Renal pelvis (tissue), 12 donors: ENCODE measurements at places on chromosomes 6 and 20. TPM values are rescaled to one million over a fixed set of nuclear protein-coding genes. Genes with fewer than 3 reads are reported as not detected.
A peak's percentile ranks its signal among the peaks of the same experiment; 100 is the strongest.

Gene TTLL9
- 2.6 TPM for polyA plus RNA-seq

Gene TBXT
- not detected for polyA plus RNA-seq

Gene CASS4
- polyA plus RNA-seq = 2.5 TPM

Gene CST4
- polyA plus RNA-seq = not detected

Gene APCDD1L
- 16.6 TPM for polyA plus RNA-seq

Gene HELZ2
- polyA plus RNA-seq = 12.4 TPM

Gene RGS17
- 1.9 TPM for polyA plus RNA-seq

Gene GMPR
- polyA plus RNA-seq = 11.9 TPM

DNA sequence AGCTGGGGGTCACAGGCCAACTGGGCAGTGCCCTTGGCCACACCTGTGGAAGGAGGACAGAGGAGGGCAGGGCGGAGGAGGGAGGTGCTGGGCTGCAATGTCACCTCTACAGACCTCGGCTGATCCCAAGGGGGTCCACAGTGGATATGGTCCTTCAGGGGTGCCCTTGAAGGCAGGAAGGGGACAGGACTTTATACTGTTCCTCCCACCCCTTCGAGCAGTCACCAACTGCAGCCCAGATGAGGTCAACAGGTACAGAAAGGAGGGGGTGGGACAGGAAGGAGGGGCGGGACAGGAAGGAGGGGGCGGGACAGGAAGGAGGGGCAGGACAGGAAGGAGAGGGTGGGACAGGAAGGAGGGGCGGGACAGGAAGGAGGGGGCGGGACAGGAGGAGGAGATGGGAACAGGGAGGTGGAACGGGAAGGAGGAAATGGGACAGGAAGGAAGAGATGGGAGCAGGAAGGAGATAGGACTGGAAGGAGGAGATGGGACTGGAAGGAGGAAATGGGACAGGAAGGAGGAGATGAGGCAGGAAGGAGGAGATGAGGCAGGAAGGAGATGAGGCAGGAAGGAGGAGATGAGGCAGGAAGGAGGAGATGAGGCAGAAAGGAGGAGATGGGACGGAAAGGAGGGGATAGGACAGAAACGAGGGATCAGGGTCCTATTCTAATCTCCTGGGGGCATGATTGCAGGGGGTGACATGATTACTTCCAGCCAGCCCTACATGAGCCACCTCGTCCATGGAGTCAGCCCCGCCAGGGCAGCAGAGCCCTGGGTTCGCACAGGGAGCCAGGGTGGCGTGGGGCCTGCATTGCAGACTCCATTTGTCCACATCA, 19.4 kb upstream of the MRGBP start:
- DNase-seq = no peak

GRCh38 chr20:43767686-43768474, 41.1 kb upstream of the GTSF1L start:
- DNase-seq = no peak

DNA sequence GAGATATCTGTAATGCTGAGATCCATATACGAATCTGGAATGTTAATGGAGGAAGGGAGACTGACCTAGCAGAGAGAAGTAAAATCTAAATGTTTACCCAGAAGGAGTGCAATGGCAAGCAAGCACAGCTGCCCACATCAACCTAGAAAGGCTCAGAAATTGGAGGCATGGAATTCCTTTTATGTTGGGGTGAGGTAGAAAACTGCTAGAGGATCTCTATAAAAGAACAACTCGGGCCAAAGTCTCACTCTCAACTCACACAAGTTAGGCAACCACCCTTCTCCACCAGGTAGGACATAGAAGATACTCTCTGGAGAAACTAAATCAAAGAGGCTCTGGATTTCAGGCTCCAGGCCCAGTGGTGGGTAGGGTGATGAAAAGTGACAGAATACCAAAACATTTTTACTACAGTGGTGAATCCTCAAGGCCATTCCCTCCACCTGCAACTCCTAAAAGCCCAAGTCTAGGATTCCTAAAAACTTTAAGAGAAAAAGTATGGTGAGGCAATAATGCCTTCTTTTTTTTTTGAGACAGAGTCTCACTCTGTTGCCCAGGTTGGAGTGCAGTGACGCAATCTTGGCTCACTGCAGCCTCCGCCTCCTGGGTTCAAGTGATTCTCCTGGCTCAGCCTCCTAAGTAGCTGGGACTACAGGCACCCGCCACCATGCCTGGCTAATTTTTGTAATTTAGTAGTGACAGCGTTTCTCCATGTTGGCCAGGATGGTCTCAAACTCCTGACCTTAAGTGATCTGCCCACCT, 9.5 kb upstream of the ADGRG6 start:
- DNase-seq = no peak

- DNase-seq = no peak
These were observed 428.4 kb upstream of the CHD6 start for GRCh38 chr20:42046371-42047085.

- DNase-seq = no peak
These were observed 372.6 kb downstream of the QKI start for GRCh38 chr6:163786995-163787671.

GRCh38 chr6:65903992-65904391, 197.0 kb upstream of the EYS start:
- no peak for DNase-seq

- peak; percentile 38 for DNase-seq
These were observed 74.1 kb upstream of the MAP3K7 start for GRCh38 chr6:90660931-90661330.

- DNase-seq = no peak
These were observed 33.2 kb upstream of the IGF2R start for GRCh38 chr6:159935633-159936032.

GRCh38 chr6:106216527-106216926, 109.0 kb downstream of the ATG5 start:
- no peak for DNase-seq

DNA sequence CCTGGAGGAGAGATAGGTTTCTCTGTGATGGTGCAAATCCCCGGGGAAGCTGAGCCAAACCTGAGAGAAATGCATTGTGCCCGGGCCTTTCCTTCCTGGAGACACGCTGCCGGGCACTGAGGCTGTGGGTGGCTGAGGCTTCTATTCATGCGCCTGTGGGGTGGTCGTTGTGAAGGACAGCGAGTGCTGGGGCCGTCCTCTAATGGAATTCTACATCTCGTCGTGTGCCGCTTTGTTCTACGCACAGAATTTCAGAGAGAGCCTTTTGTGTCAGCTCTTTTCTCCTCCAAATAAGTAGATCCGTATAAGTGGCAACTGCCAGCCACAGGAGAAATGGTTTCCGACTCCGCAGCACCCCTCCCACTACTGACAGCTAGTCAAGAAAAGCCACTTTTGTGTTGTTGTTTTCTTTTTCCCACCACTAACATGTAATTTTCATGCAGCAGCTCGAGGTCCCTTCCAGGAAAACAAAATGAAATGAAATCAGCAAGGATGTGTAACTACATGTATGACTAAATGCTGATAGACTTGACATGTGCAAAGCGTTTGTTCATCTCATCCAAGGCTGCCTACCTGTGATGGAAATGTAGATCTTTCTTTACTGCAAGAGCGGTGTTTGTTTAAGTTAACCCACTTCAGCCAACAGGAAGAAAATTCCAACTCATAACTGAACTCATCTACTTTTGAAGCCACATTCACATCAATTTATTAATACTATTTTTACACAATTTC, 26.4 kb upstream of the PXDC1 start:
- no peak for DNase-seq

DNA sequence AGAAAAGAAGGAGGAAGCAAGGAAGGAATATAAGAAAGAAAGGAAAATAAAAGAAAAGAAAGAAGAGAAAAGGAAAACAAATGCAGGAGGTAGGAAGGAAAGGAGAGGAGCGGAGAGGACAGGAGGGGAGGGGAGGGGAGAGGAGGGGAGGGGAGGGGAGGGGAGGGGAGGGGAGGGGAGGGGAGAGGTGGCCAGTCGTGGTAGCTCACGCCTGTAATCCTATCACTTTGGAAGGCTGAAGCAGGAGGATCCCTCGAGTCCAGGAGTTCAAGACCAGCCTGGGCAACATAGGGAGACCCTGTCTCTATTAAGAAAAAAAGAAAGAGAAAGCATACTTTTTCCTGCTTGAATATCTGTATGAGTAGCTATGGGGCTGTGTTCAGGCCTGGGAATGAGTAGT, 46.4 kb upstream of the GCM1 start:
- no peak for DNase-seq

DNA sequence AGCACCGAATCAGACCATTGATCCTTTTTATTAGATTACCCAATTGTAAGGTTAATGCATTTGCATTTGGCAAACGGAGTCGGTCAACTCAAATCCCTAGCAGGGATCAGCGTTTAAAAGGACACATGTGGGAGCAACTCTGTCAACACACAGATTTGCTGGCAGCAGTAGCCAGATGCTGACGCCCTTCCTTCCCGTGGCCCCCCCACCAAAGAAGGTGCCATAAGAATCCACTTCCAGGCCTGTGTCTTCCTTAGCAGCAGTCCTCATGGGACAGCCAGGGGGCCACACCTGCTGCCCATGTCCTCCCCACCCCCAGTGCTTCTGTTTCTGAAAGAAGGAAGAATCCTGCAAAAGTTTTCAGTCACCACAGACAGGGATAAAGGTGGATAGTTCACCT, 24.5 kb upstream of the MAFB start:
- DNase-seq = no peak

GRCh38 chr20:49656304-49656703, 57.4 kb downstream of the B4GALT5 start:
- no peak for DNase-seq

DNA sequence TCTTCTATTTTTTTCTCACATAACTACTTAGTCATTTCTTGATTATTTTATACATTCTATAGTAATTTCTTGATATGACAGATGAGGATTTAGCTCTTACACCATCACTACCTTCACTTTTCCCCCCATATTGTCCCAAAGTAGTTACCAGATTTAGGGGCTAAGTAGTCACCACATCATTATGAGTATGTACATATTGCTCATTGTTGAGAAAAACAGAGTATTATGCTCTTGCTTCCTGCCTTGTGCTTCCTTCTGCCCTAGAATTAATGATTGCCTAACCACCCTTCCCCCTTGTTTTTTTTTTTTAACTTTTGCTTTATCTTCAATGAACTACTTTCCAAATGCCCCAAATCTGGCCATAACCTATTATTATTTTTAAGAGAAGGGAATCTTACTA, 6.8 kb upstream of the HLA-B start:
- no peak for DNase-seq

DNA sequence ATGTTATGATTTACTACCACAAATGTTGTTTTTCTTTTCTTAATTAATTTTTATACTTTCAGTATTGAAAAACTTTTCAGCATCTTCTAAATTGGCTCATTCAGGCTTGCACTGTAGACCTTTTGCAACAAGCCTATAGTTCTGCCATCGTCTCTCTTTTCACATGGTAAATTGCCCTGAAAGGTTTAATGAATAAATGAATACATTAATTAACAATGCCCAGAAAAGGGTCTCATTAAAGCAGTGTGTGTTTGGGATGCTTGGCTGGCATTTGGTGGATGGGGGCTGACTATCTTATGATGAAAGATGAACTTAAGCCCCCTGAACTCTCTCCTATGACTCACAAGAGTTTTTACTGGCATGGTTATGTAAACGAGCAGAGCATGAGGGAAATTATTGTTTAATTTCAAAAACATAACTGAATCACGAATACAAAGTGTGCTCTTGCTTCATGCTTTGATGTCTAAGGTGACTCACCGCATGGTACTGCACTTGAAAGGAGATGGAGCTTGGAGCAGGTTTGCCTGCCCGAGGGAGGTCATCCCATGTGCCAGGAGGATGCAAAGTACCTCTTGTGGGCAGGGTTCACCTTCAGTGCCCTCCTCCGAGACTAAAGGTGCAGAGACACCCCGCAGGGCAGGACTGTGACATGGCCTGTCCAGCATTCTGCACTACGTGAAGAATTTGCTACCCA, 13.8 kb upstream of the PCK1 start:
- DNase-seq = no peak

DNA sequence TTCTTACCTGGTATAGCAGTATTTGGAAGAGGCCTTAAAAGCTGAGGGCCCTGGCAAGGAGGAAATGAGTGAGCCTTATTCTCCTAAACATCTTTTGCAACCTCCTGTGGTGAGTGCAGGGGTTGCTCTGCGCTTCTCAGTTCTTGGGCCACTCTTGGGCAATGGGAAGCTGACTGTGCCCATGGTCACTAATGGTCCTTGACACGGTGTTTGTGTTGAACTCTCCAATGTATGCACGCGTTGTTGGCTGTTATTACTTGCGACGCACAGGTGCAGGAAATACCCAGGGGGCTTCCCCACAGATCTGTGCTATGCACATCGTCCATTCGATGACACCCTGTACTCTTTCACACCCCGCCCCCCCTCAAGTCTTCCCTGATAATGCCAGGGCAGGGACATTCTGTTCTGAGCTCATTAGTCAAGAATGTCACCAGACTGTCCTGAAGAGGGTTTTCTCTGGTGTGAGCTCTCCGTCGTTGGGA, 79.7 kb downstream of the EDN1 start:
- no peak for DNase-seq

- DNase-seq = no peak
These were observed 138.0 kb upstream of the EEF1E1 start for GRCh38 chr6:8240301-8240700.

DNA sequence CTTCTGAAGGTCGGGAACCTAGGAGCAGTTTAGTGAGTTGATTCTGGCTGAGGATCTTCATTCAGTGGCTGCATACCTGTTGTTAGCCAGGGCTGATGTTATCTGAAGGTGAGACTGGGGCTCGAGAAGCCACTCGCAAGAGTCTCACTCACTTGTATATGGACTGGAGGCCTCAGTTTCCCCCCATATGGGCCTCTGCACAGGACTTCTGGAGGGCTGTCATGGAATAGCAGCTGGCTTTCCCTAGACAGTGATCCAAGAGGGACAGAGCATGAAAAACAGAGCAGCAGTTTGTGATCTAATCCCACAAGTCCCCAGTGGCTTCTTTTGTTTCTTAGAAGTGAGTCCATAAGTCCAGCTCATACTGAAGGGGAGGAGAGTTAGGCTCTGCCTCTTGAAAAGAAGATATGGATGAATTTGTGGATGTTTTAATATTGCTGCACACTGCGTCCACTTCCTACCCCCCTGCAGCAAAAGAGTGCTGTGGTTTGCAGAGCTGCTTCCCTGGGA, 623.4 kb downstream of the CDH26 start:
- DNase-seq = no peak

GRCh38 chr6:125357515-125358256, 55.9 kb upstream of the HDDC2 start:
- DNase-seq = no peak

GRCh38 chr6:163728442-163729126, 314.1 kb downstream of the QKI start:
- DNase-seq = no peak

DNA sequence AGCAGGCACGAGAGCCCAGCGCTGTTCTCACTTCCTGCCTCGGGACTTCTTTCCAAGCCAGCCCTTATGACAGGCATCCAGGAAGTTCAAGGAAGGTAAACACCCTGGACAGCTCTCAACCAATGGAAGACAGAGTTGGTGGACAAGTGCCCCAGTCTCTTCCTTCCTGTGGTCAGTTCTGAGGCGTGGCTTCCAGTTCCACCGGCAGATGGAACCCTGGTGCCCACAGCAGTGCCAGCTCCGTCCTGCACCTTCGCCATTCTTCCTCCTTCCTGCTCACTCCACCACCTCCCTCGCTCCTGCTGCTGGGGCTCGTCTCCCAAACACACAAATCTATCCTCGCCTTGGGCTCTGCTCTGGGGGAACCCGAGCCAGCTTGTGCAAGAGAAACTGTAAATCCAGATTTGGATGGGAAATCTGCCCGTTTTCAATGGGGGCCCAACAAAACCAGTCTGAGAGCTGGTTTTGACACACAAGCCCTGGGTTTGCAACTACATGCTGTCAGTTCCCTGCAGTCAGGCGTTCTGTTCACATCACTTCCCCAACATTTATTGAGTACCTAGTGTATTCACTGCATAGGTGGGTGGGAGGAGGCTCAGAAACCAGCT, 162.7 kb downstream of the GRM4 start:
- DNase-seq = no peak

GRCh38 chr6:49328051-49328744, 134.9 kb downstream of the MMUT start:
- DNase-seq = no peak
